ENCODE measurements at places on chromosomes 12 and 14.

GRCh38 chr14:96126339-96126782 lies 78.3 kb upstream of the BDKRB2 start:
- no peak for DNase-seq

GRCh38 chr12:90969346-90969745 lies 14.4 kb upstream of the CCER1 start:
- DNase-seq: no peak

GRCh38 chr12:22285846-22286245 lies 48.7 kb downstream of the ST8SIA1 start:
- no peak for DNase-seq

DNA sequence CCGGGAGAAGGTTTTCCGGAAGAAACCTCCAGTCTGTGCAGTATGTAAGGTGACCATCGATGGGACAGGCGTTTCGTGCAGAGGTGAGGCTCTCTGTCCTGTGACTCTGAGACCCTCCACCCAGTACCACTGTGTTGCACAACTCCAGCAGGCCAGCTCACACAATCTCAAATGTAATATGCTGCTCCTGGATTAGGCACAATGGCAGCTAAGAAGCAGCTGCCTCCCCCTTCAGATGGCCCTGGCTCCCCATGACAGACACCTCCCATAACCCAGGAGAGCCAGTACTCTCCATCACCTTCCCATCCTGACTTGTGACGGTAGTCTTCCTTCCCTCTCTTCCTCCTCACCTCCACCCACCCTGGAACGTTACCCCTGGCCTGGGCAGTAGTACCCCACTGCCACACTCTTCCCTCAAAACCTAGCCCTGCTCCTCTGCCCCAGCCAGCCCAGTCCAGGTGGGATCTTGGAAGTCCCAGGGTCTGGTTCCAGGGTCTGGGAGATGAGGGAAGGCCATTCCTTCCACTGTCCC lies 2.1 kb downstream of the TNS2 start:
- no peak for DNase-seq

GRCh38 chr14:76351941-76352340 lies 24.0 kb upstream of the ESRRB start:
- no peak for DNase-seq
